D721Med (cell line): ENCODE measurements at places on chromosomes 2 and 18.

GRCh38 chr2:174641168-174641567 lies 43.6 kb upstream of the WIPF1 start:
- no peak for DNase-seq

DNA sequence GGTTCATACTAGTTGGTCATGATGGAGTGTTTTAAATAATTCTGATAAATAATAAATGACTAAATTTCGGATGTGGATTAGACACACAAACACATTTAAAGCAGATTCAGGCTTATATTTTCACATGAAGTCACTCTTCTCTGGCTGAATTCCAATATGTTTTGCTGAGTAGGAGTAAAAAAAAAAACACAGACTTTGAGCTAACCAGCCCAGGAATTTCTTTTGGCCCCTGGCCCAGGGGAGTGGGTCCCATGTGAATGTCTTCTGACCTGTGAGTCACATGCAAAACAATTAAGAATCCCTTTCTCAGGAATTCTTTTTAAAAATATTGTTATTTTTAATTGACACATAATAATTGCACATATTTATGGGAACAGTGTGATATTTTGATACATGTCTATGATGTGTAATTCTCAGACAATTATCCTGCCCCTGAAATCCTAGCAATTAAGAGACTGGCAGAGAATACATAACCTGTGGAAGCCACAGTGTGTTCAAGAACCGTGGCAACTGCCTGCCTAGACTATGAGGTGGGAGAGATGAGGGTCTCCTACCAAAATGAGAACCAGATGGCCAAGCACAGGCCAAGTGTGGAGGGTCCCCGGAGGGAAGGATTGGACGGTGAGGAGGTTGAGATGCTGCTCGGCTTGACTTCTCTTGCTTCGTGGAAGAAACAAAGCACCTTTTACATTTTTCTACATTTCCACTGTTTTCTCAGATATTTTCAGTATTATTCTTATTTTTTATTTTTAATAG lies 236.4 kb downstream of the PIEZO2 start:
- DNase-seq = no peak

DNA sequence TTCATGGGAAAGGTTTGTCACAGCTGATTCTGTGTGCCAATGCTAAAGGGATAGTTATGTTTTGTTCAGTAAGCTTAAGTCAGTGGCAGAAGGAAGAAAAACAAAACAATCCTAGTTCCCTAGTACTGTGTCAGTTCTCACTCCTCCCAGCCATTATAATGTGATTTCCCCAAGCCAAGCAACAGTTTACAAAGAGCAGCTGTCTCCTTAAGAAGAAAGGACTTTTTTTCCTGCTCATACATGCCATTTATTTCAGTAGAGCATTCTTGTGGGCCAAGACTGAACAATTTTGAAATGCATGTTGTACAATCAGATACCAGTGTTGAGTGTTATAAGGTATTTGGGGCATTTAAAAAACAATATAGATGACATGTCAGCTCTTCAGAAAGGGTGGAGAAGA lies 52.1 kb downstream of the NEMP2 start:
- DNase-seq = no peak

DNA sequence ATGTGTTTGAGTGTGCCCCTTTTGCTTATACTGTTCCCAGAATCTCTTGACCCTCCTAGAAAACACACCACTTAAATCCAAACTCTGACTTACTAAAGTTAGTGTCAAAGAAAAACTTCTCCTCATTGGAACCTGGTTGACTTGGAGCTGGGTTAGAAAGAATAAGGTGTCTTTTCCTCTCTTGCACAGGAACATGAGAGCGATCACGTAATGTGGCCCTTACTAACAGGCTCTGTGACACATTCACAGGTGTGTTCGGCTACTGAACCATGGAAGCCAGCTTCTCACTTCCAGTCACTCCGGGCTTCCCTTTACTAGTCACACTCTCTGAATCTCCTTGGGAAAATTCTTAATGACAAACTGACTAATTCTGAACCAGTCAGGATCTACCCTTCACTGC lies 5.4 kb upstream of the POU3F3 start:
- DNase-seq = no peak

DNA sequence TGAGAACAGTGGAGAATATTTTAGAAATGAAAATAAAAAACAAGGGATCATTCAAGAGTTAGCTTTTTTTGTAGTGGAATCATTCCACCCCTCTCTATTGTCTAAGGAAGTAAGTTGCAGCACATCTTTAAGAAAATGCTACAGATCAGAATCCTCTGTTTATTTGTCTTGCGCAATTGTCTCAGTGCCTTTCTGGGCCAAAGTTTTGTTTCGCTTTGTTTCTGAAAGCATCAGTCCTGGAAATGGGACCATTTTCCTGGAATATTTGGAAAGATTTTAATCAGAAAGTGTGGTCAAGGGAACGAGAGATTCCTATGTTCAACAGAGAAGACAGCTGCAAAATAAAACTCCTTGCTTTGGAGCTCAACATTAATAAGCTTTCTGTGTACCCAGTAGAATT lies 74.0 kb downstream of the NRXN1 start:
- no peak for DNase-seq

DNA sequence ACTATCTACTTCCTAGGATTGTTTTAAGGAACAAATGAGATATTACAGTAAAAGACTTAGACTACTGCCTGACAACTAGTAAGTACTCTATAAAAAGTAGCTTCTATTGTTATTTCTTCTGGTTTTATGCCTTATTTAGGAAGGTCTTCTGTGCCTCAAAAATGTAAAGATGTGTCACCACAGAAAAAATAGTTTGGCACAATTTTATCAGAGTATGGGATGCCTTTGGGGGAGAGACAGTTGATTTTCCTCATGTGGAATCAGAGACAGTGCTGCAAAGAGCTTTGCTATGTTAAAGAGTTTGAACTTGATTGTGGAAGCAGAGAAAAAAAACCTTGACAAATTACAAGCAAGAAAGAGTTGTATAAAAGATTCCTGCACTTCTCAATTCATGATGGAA lies 98.4 kb downstream of the EHBP1 start:
- no peak for DNase-seq

- no peak for DNase-seq
Observed at GRCh38 chr18:7237673-7238272, 6.9 kb downstream of the LRRC30 start.

DNA sequence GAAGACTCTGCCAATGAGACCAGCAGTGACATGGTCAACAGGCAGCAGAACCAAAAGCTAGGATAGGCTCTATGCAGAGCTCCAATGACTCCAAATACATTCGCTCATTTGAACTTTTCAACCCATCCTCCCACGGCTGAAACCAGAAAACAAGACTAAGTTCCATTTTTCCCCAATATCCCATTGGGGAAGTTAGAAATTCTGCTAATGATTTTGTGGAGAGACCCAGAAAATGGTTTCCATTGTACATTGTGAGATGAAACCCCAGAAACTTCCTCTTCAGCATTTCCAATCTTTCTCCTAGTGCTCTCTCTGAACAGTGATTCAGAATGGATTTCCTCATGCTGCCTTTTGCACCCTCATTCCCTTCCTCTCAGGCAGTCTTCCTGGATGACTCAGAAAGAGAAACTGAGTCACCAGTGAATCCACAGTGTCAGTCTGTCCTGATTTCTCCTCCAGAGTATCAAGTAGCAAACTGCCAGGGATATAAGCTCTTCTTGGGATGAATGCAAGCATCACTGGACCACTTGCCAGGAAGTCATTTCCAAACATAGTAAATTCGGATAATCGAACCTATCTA lies 467.7 kb upstream of the ID2 start:
- DNase-seq = no peak

GRCh38 chr2:134736167-134736880 lies 17.5 kb upstream of the TMEM163 start:
- no peak for DNase-seq
